T-helper 1 cell (primary cell): ENCODE measurements at places on chromosomes 2 and 18.

DNA sequence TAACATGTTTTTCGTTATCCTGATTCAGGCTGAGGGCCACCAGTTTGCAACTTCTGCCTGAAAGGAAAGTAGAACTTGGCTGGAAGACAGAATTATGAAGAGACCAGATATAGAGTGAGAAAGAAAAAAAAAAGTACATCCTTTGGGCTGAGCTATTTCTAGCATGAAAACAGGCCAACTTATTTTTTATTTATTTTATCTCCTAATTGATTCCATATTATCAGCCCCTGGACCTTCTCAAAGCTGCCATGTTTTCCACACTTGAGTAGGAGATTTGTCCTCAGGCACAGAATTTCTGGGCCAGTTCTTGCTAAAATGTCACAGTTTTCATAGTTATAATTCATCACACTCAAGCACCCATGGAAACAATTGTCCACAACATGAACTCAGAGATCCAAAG lies 586.8 kb upstream of the CNTNAP5 start:
- no peak for DNase-seq

- no peak for DNase-seq
These were observed 9.0 kb upstream of the CLIP4 start for GRCh38 chr2:29106256-29106655.

DNA sequence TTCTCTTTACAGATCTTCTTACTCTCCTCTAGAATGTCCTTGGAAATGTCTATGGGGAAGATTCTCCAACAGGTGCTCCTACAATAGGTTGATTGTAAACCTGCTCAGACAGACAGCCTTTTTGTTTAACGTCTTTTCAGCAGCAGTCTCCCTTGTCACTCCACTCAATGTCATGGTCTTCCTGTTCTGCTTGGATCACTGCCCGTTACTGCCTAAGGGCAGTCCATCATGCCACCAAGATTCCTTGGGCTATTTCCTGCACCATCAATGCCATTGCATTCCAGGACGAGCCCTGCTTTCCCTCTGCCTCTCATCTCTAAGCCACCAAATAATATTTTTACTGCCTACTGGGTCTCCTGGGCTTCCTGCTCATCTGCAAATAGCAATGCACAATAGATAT lies 97.4 kb upstream of the GALNT5 start:
- DNase-seq: no peak

- DNase-seq: no peak
These were observed 77.5 kb downstream of the EIF2AK3 start for GRCh38 chr2:88549616-88550292.

DNA sequence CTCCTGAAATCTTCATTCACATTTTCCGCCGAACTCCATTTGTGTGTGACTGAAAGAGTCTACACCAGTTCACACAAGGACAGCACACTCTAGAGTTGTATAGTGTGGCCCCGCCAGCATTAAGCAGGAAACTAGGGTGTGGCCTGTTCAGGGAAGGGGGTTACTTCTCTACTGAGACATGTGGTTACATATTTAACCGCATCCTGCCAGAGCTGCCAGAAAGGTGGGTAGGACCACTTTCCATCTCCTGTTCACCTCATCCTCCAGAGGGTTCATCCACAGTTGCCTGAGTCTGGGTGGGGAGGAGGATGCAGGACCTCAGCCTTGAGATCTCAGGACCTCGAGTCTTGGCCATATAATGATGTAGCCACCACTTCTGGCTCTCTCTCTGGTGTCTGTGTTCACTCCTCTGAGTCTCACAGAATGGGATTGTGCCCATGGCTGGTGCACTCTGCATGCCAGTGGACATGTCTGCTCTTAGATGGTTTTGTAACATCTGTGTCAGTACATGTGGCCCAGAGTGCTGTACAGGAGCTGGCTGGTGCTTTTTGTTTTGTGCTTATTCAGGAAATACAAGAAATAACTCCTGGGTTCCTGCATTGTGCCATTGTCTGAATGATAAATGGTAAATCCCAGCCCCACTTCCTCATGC lies 7.7 kb upstream of the SP140L start:
- DNase-seq: peak; percentile 62
